Activated CD4-positive, alpha-beta memory T cell treated with anti-CD3 and anti-CD28 coated beads, Interleukin-2, amount 10 ng/mL, durations not matched to agents 7 days and 5 days (primary cell): ENCODE measurements at places on chromosomes 2 and 18.

DNA sequence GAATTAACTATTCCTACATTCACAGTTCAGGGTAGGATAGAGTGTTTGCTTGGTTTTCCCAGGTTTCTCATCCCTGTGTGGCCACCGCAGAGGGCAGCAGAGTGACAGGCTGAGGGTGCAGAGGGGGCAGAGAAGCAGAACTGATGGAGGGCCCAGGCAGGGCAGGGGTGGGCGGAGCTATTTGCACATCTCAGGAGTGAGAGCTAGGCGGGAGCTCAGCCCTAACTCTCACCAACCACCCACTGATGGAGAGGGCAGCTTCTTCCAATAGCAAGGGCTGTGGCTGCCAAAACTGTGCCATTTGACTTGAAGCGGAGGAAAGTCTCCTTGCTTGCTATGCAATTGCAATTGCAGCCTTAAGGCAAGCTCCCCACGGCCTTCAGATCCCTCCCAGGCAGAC, 12.0 kb upstream of the DARS1 start:
- DNase-seq = no peak
- H3K36me3 ChIP-seq = peaks cover 15% of the 10 kb centered on the region
- peaks cover 17% of the 10 kb centered on the region for H3K4me1 ChIP-seq
- no peaks in the 10 kb centered on the region for H3K27me3 ChIP-seq
- H3K27ac ChIP-seq = no peak overlapping the region

DNA sequence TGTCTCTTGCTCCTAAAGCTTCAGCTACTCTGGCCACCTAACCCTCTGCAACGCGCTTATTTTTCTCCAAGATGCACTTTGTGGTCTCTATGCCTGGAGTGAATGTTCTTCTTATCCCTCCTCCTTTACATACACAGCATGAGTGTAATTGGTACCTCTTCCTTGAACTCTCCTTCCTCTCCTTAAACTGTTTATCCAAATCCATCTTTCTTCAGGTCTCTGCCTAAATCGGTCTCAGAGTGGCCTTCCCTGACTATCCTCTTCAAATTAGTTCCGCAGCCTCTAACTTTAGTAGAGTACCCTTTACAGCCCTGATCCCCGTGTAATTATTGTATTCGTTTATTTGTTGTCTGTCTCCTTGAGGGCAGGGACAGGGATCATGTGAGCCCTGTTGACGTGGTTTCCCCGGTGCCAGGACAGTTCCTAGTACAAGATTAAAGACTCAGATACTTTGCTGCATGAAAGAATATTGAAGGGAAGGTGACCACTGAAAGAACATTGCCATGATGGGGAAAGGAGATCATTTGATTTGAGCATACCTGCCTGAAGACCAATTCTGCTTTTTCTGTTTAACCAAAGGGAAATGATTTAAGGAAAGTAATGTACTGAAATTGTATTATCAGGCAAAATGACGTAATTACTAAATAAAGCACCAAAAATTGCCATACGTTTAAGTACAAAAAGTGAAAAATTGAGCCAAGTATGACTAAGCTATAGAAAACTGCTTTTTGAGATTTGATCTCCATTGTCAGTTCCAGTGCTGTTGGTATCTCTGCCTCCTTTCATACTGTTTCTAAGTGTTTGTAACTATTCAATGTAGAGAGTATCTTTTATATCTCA, 1.2 kb downstream of the CNOT9 start:
- H3K27ac ChIP-seq = peak overlapping the region; percentile 99
- no peak for DNase-seq
- peaks cover 58% of the 10 kb centered on the region for H3K4me1 ChIP-seq
- H3K36me3 ChIP-seq = peaks cover 66% of the 10 kb centered on the region
- H3K4me3 ChIP-seq = peak overlapping the region; percentile 93

DNA sequence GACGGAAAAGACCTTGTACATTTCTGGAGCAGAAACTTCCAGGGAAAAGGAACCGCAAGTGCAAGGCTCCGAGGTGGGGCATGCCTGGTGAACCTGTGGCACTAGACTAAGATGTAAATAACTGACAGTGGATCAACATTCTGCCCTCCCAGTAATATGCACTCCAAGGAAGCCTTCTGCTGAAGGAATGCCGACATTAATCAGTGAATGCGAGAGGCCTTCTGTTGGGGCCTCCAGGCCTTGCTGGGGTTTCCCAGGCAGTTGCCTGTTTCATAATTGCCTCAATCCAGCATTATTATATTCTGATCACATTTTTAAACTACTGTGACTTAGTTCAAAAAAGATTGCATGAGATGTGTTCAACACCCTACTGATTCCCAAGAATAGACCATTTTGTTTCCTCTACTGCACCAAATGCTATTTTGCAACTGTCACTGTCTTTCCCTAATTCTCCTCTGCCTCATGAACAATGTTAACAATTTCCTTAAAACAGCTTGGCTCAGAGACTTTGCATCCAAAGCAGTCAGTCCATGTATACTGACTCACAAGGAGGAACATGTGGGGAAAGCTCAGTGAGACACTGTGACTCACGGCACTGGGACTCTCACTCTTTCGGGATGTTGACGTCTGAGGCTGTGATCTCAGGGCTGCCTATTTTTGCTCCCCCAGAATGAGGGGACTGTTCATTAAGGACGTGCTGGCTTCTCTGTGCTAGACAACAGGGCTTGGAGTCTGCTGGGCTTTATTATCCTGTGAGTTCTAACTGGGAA, 10.5 kb upstream of the DSG2 start:
- H3K4me1 ChIP-seq = no peaks in the 10 kb centered on the region
- H3K4me3 ChIP-seq = no peak overlapping the region
- no peak for DNase-seq
- H3K27me3 ChIP-seq = no peaks in the 10 kb centered on the region

GRCh38 chr2:179749210-179749609, 112.2 kb downstream of the ZNF385B start:
- H3K4me1 ChIP-seq = no peaks in the 10 kb centered on the region
- DNase-seq = no peak
- H3K4me3 ChIP-seq = no peak overlapping the region
- H3K27me3 ChIP-seq = no peaks in the 10 kb centered on the region
- no peaks in the 10 kb centered on the region for H3K36me3 ChIP-seq
- H3K27ac ChIP-seq = no peak overlapping the region

GRCh38 chr2:45316576-45317338, 294.3 kb downstream of the SRBD1 start:
- peaks cover 9% of the 10 kb centered on the region for H3K27me3 ChIP-seq
- no peak overlapping the region for H3K27ac ChIP-seq
- no peak for DNase-seq
- no peaks in the 10 kb centered on the region for H3K4me1 ChIP-seq
- H3K4me3 ChIP-seq = no peak overlapping the region

DNA sequence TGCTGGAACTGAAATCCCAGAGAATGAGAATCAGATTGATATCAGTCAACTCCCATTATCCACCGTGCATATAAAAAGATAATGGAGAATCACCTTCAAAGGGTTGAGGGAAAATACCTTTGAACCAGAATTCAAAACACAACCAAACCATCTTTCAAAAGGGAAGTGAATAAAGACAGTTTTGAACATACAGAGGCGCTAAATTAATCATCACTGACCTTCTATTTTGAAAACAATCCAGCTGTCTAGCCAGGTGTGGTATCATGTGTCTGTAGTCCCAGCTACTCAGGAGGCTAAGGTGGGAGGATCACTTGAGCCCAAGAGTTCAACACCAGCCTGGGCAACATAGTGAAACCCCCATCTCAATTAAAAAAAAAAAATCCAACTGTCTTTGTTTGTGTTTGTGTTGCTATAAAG, 63.6 kb downstream of the TRABD2A start:
- peaks cover 12% of the 10 kb centered on the region for H3K36me3 ChIP-seq
- H3K27ac ChIP-seq = no peak overlapping the region
- no peaks in the 10 kb centered on the region for H3K27me3 ChIP-seq
- DNase-seq = no peak
